ENCODE measurements at places on chromosomes 6 and 20.

DNA sequence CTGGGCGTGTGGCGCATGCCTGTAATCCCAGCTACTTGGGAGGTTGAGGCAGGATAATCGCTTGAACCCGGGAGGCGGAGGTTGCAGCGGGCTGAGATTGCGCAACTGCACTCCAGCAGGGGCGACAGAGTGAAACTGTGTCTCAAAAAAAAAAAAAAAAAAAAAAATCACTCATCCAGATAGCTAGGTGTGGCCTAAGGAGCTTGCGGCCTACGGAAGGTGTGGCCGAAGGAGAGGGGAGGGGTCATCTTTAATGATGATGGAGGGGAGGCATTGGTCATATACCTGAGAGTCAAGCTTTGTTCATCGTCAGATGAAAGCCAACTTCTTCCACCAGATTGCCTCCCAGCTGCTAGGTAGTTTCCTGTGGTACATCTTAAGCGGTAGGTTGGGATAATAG lies 801 bp upstream of the PPARD start:
- no peak for DNase-seq

DNA sequence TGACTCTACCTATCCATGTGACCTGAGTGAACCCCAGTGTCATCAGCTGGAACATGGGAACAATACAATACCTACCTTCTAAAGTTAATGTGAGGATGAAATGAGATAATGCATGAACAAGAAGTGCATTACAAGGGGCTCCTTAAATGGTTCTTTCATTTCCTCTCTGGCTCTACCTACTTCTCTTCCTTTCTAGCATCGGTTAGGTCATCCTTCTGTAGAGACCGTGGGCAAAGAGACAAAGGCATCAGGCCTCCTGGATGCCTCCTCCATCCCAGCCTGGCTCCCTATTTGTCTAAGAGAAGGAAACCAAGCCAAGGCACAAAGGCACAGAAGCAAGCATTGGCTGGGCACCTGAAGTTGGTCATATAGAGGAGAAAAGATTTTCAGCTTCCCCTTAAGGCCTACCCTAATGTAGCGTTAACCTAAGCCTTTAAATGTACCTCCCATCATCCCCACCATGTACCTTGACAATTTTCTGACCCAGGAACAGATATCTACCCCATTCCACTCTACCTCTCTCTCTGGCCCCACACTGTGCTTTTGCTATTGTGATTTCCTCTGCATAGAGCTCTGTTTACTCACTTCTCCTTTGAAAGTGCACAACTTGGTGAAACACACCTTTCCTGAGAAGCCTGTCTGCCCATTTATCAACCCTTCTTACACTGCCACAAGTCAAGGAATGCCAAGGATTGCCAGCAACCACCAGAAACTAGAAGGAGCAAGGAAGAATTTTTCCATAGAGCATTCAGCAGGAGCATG lies 86.6 kb downstream of the GCLC start:
- no peak for DNase-seq

DNA sequence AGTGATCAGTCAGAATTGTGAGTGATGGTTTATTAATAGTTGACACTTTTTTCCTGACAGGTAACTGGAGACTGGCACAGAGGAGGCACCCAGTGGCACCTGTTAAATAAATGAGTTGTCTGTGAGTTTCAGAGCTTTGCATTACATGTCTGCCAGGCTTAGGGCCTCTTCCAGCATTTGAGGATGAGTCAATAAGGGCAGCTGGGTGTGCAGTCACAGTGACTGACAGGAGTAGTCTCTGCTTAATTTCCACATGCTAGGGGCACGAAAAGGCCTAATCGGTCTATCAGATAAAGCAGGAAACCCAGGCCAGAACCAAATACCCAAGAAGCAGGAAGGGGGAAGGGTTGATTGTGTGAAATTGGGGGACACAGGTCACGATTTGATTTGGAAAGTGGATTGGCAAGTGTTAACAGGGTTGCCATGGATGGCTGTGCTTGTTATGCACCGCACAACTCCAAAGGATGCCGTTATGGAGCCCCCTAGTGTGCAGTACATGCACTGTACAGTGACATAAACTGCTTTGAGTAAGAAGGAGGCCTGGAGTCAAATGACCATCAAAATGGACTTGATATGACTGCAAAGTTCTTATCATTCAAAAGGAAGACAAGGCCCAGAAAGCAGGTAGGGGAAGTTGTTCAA lies 111.9 kb upstream of the GGTLC1 start:
- peak; percentile 66 for DNase-seq

DNA sequence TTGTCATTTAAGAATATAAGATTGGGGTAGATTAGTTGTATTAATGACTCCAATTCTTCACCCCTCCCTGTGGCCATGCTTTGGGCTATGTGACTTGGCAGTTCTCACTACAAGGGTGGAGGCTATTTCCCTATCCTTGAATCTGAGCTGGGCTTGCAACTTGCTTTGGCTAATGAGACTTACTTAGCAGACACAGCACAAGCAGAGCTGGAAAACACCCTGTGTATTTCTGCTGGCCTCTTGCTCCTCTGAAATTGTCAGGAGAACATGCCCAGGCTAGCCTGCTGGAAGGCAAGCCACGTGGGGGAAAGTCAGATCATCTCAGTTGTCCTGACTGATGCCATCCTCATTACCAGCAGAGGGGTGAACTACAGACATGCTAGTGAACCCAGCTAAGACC lies 126.5 kb upstream of the HDGFL1 start:
- peak; percentile 86 for DNase-seq

DNA sequence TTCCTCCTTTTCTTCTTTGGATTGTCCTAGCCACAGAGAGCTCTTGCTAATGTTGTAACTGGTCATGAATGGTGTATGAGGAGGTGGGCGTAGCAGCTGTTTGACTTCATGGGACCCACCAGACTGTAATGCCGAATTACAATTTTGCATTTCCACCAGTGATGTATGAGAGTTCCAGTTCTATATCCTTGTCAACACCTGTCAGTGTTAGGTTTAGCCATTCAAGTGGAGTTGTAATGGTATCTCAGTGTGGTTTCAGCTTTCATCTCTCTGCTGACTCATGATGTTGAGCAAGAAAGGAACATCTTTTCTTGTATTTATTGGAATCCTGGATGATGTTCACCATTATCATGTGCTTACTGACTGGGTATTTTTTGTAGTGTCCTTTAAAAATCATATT lies 5.1 kb downstream of the IGF2R start:
- DNase-seq, result peak; percentile 79

DNA sequence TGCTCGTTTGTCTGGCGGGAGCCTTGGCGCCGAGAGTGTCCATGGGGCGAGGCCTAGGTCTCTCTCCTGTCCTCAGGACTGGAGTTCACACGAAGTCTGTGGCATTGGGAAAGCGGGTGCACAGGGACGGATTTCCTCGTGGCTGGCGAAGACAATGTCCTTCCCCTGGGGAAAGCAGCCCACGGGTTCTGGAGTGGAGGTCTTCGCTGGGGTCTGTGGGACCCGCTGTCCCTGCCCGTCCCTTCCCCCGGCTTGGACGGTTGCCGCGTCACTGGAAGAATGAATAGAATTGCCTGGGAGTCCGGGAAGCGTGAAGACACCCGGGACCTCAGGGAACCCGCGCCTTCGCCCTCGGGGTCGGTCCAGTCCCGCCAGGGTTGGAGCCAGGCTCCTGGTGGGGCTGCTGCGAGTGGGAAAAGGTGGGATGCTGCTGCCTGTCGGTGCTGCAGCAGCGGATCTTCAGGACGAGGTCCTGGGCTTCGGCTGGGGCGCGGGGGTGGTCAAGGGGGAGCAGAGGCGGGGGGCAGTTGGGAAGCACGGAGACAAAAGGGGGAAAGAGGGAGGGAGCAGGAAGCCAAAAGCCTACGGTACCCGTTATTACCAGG lies 441.8 kb upstream of the DEFB115 start:
- no peak for DNase-seq

- peak; percentile 90 for DNase-seq
Measured at GRCh38 chr6:135537741-135538301, 40.3 kb upstream of the AHI1 start.

- no peak for DNase-seq
Measured at GRCh38 chr6:33770124-33770832, 18.7 kb downstream of the LEMD2 start.

- peak; percentile 86 for DNase-seq
Measured at GRCh38 chr20:7736336-7736735, 203.9 kb downstream of the HAO1 start.

DNA sequence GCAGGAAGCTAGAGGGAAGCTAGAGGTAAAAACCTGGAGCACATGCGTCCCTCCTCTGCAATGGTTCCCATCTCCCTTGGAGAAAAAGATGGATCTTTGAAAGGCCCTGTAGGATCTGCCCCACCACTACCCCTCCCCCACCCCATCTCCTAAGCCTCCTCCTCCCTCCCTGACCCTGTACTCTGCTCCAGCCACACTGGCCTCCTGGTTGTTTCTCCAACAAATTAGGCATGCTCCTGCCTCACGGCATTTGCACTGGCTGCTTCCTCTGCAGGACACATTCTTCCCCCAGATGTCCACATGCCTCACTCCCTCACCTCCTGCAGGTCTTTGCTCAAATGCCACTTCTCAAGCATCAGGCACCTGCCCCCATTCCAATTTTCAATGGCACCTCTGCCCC lies 45.5 kb downstream of the UBE2V1 start:
- DNase-seq, result no peak

GRCh38 chr6:25671652-25672051 lies 19.6 kb downstream of the SCGN start:
- DNase-seq, result no peak

DNA sequence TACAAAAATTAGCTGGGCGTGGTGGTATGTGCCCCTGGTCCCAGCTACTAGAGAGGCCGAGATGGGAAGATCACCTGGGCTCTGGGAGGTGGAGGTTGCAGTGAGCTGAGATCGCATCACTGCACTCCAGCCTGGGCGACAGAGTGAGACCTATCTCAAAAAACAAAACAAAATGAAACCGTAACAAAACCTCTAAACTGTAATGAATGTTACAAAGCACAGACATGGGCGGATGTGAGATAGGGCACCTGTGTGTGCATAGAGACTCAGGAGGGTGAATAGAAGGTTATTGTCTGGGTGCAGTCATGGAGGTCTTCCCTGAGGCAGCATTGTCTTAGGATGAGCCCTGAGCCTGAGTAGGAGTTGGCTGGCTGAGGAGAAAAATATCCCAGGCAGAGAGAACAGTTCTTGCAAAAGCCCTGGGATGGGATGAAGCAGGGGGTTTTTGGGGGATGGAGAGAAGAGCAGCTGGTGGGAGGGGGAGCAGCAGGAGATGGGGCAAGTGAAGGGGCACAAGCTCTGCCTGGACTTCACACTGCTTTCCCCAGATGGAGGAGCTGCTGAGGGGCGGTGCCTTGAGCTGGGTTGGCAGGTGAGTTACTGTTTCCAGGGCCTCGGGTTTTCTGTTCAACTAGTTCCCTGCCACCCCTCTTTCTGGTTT lies 5.2 kb downstream of the BCAS4 start:
- no peak for DNase-seq

DNA sequence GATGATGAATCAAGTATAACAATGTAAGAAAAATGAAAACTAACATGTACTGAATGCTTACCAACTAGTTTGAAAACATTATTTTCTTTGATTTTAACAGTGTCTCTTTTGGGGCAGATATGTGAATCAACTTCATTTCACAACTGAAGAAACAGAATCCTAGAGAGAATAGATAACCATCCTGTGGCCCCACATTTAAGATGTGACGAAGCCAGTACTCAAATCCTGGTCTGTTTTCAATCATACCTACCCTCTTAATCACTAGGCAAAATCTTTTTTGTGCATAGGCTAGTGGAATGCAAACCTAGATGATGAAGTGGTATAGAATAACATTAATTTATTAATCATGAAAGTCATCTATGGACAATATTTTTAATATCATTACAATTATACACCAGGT lies 371.6 kb upstream of the EPHA7 start:
- no peak for DNase-seq

- peak; percentile 27 for DNase-seq
Measured at GRCh38 chr20:44187772-44188709, 1.1 kb upstream of the JPH2 start.

GRCh38 chr6:149990212-149990660 lies 26.5 kb downstream of the ULBP1 start:
- DNase-seq, result no peak

DNA sequence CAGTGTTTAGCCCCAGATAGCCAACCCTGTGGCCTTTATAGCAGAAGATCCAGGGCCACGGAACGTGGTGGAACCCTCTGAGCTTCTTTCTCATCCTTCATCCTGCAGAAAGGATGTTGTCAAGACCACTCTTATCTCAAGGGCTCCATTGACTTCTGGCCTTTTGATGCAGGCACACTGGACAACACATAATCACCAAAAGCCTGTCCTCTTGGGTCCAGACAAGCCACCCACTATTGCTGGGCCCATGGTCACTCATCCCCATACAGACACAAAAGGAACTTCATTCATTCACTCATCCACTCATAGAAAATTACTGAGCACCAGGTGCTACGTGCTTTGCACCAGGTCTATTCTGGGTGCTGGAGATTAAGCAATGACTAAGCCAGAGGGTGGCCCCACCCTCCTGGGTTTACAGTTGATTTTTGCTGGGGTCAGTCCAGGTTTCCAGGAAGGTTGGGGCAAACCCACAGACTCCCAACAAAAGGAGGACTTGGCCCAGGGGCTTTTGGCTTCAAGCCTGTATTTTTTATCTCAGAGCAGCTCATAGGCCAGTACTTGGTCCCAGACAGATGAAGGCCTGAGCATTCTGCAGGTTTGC lies 2.4 kb downstream of the CST8 start:
- DNase-seq, result no peak

GRCh38 chr6:87628424-87628823 lies 38.5 kb downstream of the ORC3 start:
- no peak for DNase-seq

DNA sequence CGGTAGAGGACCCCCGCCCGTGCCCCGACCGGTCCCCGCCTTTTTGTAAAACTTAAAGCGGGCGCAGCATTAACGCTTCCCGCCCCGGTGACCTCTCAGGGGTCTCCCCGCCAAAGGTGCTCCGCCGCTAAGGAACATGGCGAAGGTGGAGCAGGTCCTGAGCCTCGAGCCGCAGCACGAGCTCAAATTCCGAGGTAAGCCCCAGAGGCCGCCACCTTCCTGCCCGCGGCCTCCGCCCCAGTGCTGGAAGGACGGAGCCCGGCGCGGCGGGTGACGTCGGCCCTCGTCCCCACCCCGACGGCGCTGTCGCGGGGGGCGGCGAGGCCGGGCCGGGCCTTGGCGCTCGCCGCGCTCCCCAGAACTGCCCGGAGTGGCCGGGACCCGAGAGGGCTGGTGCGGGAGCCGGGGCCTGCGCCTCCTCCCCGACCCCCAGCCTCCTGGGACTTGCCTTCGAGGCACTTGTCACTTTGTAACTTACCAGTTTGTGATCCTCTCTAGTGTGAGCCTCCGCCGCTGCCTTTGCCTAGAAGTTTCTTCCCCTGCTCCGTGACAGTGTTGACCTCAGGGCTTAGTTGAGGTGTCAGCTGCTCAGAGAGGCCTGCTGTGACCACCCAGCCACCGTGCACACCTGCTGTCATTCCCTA lies 417 bp downstream of the VAPB start:
- peak; percentile 41 for DNase-seq

- DNase-seq, result no peak
Measured at GRCh38 chr6:7129784-7130569, 22.2 kb downstream of the RREB1 start.
